ENCODE measurements at places on chromosomes 4 and X.

DNA sequence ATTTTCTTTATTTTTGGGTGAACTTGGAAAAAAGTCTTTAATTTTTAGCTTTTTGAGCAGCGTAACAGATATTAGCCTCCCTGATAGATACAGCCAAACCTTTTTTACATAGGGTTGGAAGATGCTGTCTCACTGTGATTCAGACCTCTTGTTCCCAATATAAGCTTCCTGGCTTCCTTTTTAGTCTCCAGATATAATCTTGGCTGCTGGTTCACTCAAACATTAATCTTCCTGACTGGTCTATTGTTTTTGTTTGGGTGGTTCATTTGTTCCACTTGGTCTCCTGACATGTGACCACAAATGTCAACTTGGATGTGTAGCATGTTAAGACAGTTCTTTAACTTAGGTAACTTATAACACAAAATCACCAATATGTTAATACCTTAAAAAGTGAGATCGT lies 23.0 kb downstream of the RPA4 start:
- no peak for DNase-seq

DNA sequence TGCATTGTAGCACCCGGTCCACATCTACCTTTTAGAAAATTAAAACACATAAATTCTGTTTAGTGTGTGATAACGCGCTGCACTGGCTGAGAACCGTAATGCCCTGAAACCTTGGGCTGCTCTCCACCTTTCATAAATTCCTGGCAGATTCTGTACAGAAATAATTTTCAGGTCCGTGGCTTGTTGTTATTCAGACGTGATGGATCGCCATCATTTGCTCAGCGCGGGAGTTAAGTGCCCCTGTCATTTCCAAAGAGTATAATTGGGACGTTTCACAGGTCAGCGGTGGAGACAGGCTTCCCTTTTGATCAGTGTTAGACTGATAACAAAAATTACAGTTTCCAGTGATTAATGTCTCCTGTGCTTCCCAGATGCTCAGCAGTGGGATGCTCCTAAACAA lies 16.5 kb downstream of the UVSSA start:
- DNase-seq: no peak

GRCh38 chrX:151100799-151101198 lies 75.6 kb upstream of the GPR50 start:
- DNase-seq: no peak

DNA sequence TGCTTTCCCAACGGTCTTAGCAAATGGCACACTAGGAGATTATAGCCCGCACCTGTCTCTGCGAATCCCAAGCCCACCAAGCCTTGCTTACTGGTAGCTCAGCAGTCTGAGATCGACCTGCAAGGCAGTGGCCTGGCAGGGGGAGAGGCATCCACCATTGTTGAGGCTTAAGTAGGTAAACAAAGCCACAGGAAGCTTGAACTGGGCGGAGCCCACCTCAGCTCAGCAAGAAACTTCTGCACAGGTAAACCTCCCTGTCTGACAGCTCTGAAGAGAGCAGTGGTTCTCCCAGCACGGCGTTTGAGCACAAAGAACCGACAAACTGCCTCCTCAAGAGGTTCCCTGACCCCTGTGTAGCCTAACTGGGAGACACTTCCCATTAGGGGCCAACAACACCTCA lies 42.8 kb downstream of the BRWD3 start:
- no peak for DNase-seq

- no peak for DNase-seq
Measured at GRCh38 chr4:113447769-113448168, 313.8 kb downstream of the CAMK2D start.

DNA sequence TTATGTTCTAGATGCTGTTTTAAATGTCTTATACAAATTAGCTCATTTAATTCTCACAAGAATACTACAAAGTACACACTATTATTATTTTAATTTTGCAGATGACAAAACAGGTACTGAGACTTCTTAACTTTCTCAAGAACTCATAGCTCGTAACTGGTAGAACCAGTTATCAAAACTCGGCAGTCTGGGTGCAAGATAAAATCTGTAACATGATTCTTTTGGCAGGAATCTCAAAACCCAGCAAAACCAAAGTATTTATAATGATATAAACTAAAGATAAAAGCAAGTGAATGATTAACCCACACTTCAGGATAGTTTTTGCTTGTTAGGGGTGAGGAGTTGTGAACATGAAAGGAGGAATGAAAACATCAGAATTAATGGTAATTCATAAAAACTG lies 27.6 kb downstream of the CLNK start:
- DNase-seq: no peak

DNA sequence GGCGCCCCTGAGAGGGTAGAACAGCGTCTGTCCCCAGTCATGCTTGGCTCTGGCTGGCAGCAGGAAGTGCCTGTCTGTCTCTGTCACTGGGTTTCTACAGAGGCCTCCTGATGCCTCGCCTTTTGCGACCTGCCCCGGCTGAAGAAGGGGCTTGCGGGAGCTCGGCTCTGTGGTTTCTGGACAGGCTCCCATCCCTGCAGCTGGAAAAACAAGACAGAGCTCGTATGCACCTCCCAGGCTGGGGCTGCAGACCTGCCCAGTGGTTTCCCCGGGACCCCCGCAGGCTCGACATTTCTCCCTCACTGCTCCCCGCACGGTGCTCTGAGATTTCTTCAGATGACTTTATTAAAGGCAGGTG lies 57.0 kb upstream of the SORCS2 start:
- DNase-seq: no peak

- no peak for DNase-seq
Measured at GRCh38 chr4:85086721-85087120, 120.2 kb upstream of the WDFY3 start.

GRCh38 chr4:169142391-169142790 lies 128.4 kb downstream of the SH3RF1 start:
- no peak for DNase-seq

- no peak for DNase-seq
Measured at GRCh38 chrX:124086411-124086810, 124.9 kb downstream of the STAG2 start.

- DNase-seq: no peak
Measured at GRCh38 chrX:10450229-10450958, 170.0 kb downstream of the MID1 start.

DNA sequence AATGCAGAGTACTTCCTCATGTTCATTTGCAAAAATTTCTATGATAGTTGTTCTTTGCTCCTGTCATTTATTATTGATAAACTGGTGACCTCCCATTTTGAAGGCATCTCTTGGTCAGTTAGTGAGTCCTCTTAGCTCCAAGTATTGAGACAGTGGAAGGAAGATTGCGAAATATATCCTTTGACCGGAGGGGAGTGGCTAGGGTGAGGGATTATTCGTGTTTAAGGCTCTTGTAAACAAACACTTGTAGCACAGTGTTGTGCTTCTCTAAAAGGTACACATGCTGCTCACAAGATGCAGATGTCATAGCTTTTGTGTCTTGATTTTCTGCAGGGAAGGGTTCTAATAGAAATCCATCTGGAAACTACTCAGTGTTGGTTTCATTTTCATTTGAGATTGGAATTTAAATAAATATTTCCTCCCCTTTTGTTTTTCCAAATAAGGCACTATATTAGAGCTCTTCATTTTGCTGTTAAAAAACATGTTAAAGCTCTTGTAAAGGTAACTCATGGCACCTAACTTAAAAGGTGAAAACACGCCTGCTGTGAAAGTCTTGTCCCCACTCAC lies 21.8 kb downstream of the TXLNG start:
- no peak for DNase-seq

DNA sequence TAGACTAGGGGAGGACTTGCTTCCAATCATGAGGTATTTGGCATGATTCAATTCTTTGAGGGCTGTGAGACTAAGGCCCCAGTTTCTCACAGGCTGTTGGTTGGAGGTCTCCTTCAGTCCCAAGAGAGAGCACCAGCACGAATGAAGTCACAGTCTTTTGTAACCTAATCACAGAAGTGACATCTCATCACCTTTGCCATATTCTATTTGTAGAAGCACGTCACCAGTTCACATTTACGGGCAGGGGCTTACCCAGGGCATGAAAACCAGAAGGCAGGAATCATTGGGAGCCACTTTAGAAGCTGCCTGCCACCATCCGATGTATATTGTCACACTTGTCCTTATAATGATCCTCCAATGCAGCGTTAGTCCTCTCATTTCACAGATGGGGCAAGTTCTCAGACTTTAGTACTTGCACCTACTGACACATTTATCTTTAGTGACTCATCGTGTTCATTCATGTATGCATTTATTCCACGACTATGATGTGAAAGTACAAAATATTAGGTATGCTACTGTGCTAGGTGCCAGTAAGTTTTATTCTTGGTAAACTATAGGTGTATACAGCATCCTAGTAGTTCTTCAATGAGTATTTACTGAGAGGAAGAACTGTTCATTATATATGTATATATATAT lies 163.8 kb upstream of the PGRMC2 start:
- no peak for DNase-seq

DNA sequence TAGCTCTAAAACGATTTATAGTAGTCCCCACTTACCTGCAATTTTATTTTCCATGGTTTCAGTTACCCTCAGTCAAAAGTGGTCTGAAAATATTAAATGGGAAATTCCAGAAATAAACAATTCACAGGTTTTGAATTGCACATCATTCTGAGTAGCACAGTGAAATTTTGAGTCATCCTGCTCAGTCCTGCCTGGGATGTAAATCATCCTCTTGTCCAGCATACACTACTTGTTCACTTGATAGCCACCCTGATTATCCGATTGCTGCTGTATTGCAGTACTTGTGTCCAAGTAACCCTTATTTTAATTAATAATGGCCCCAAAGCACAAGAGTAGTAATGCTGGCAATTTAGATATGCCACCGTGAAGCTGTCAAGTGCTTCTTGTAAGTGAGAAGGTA lies 23.5 kb upstream of the BDH2 start:
- DNase-seq: no peak

DNA sequence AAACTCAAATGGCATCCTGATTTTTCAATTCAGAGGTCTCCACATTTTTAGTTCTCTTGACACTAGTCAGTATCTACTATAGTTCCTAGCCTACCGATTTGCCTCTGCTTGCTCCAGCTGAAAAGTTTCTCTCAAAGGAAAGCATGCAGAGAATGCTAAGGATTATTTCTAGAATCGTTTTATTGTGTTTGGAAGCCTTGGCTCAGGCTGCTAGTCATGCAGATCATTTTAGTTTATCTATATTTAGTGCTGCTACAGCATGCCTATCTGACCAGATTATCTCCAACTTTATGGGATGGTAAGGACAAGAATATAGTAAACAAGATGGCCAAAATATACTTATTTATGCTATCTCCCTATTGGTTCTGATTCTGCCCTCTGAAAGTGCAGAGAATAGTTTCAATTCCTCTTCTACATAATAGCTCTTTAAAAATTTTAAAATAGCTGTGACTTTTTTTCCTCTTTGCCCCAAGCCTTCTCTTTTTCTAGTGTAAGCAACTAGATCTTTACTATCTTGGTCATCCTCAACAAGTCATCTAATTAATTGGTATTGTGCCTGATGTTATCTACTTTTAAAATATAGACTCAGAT lies 15.7 kb upstream of the DRP2 start:
- DNase-seq: no peak

- no peak for DNase-seq
Measured at GRCh38 chr4:132651196-132651595, 497.9 kb upstream of the PCDH10 start.

DNA sequence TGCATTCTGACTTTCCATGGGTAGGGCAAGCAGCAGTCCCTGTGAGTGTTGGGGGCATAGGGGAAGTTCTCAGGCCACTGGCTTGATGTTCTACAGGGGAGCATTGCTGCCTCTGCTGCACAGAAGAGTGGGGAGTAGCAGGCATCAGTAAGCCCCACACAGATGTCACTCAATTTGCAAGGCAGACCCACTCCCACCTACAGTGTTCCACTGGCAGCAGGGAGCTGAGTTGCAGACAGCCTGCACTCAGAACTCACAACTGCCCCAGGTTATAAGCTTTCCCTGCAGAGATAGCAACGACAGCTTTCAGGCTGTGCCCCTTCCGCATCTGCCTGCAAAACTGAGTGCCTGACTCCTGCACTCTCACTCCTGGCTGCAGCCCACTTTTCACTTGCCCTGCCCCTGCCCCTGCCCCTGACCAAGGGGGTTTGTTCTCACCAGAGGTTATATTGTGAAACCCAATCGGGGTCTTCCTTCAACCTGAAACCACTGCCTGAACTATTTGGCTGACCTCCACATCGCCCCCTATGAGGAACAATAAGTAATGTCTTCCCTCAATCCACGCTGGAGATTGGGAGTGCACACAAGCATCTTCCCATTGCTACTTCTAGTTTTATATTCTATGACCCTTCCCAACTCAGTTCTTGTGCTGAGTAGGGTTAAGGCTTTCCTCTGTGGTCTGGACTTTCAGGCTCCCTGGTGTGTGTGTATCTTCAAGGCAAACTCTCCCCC lies 227.4 kb upstream of the CXorf51B start:
- no peak for DNase-seq

- no peak for DNase-seq
Measured at GRCh38 chr4:105236202-105236915, 89.7 kb downstream of the TET2 start.

GRCh38 chr4:139563515-139563914 lies 7.5 kb upstream of the SETD7 start:
- no peak for DNase-seq

DNA sequence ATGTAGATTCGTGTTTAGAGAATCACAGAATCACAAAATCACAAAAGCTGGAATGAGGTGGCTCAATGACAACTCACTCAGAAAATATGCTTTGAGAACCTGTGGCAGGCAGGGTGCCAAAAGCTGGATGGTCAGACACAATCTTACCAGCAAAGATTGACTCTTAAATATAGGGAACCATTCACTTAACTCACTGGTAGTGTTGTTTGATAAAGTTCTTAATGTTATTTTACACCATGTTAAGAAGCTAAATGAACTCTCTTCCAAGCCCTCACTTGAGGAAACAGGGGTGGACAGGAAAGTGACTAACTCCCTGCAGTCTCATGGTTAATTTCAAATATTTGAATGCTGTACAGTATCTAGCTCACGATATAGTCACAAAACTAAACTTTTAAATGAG lies 5.7 kb upstream of the SCOC start:
- no peak for DNase-seq

DNA sequence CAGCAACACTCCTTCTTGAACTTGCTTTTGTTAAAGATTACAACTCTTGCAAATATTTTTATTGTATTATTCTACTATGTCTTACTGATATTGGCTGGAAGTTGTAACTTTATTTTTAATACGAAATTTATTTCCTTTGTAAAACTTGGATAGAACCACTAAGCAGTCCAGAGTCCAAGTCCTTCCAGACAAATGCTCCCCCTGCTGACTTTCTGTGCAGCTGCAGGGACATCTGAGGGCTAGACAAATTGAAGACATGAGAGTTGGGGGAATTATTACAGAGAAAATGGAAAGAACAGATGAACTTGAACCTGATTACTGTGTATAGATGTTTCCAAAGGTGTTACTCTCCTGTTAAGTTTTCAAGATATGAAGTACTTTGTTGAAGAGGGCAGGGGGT lies 238.8 kb downstream of the GRIA3 start:
- DNase-seq: no peak

DNA sequence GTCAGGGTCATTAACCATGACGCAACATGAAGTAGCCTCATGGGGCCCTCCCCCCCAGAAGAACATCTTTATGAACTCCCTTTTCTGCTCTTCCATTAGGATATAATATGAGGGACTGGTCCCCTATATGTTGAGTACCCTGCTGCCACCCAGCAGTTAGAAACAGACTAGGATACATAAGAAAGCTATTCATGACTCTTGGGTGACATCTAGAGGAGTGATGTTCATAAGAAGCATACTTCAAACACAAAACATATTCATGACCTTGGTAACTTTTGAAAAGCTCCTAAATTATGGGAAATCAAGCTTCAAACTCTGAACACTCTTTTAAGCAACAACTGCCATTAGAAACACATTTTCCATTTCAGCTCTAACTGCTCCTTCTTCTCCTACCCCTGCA lies 155.2 kb upstream of the SPIN4 start:
- DNase-seq: no peak

GRCh38 chr4:27081675-27082586 lies 221.3 kb downstream of the STIM2 start:
- DNase-seq: no peak

Measured in dorsolateral prefrontal cortex (tissue), 122 donors.